ENCODE measurements at places on chromosomes 1 and 21.

GRCh38 chr1:74681001-74681400 lies 7.4 kb upstream of the ERICH3 start:
- DNase-seq = no peak

DNA sequence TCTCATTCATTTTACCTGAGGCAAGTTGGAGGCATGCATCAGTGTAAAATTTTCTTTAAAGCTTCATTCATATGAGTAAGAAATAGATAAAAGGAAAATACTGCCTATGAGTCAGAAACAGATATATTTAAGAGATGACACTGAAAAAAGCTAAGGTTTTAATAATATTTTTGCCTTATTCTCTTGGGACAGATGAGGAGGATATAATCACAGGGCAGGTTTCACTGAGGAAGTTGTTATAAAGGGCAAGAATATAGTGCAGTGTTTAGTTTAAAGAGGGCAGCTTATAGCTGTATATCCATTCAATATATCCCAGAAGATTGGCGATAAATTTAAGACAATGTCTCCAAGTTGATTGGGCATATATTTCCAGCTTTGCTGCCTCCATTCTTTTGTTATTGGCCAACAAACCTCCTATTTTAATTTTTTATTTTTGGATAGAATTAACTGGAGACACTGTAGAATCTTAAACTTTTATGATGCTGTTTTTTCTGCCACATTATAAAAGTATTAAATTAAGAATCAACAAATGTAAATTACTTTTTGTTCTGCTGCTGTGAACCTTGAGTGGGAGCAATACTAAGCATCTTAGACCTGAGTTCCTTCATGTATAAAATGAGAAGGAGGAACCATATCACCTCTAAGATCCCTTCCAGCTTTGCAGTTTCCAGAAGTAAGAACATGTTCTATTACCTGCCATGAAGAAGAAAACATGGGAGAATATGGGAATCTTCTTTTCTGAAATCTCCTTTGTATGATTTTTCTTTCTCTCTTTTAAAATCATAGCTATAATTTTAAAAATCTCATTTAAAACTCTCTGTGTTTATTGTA lies 171.6 kb downstream of the S1PR1 start:
- no peak for DNase-seq

- DNase-seq = no peak
Measured at GRCh38 chr1:227136210-227136820, 182.0 kb downstream of the CDC42BPA start.

GRCh38 chr21:33197496-33197895 lies 32.2 kb upstream of the IFNAR2 start:
- DNase-seq = no peak

DNA sequence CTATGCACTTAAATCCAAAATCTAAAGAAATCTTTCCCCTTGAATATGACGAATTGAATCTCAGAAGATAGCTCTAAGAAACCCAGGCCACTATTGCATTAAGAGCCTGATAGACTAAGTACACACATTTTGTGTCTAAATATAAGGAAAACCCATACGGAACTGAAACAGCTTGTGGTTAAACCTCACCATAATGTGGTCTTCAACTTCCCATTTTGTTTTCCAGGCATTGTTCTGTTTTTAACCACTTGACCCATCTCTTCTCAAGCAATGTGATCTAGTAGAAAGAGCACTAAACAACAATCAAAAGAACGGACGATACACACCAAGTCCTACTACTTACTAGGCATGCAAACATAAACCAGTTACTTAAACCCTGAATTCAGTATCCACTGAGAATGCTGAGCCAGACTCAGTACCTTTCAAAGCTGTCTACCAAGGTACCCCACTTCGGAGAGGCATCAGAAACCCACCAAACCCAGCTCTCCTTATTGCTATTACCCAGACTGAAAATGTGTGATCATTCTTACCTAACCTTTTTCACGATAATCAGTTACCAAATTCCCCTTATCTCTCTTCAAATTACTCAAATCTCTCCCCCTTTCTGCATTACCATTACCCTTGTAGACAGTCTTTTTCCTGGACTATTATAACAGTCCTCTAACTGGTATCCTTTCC lies 12.8 kb downstream of the OTUD7B start:
- DNase-seq = no peak

- DNase-seq = no peak
Measured at GRCh38 chr1:197200272-197200899, 53.9 kb upstream of the ASPM start.

- DNase-seq = no peak
Measured at GRCh38 chr1:112666946-112667345, 7.5 kb upstream of the MOV10 start.

All from NCI-H1048 (cell line).